Smooth muscle cell of bladder (primary cell): ENCODE measurements at places on chromosomes 1 and 21. TPM values are rescaled to one million over a fixed set of nuclear protein-coding genes. Genes with fewer than 3 reads are reported as not detected.

PTGER3 gene
- 3.8 and 10.9 TPM in 2 replicates for total RNA-seq

GPATCH2 gene
- 16.6 and 20.2 TPM in 2 replicates for total RNA-seq

RGSL1 gene
- not detected in 2 replicates for total RNA-seq

ZNF672 gene
- 12.1 and 16.6 TPM in 2 replicates for total RNA-seq

C1QTNF12 gene
- 0.83 and 1.3 TPM in 2 replicates for total RNA-seq

PRKAA2 gene
- total RNA-seq = 2.0 and 2.2 TPM in 2 replicates

GPR153 gene
- total RNA-seq = 3.0 and 4.9 TPM in 2 replicates

LY9 gene
- not detected in 2 replicates for total RNA-seq

LTN1 gene
- 21.5 and 22.3 TPM in 2 replicates for total RNA-seq

JAM2 gene
- 2.6 and 6.9 TPM in 2 replicates for total RNA-seq

RO60 gene
- 94.6 and 104 TPM in 2 replicates for total RNA-seq

HPDL gene
- total RNA-seq = 0.14 and 0.74 TPM in 2 replicates

URB2 gene
- 7.1 and 9.0 TPM in 2 replicates for total RNA-seq

BRDT gene
- not detected in 2 replicates for total RNA-seq

FHAD1 gene
- 0.83 and 1.1 TPM in 2 replicates for total RNA-seq

SPATA21 gene
- total RNA-seq = not detected in 2 replicates

PDE9A gene
- 3.5 and 6.0 TPM in 2 replicates for total RNA-seq

TPR gene
- total RNA-seq = 60.4 and 76.8 TPM in 2 replicates

IL19 gene
- 0.28 TPM in 1 of 2 replicates, not detected in the other for total RNA-seq

KCNH1 gene
- total RNA-seq = 0.14 and 0.18 TPM in 2 replicates

ANKRD65 gene
- 0.28 and 0.46 TPM in 2 replicates for total RNA-seq

DNAJC8 gene
- total RNA-seq = 53.5 and 60.5 TPM in 2 replicates

CHI3L1 gene
- total RNA-seq = 14.5 and 35.3 TPM in 2 replicates

MPZ gene
- 0.55 and 0.71 TPM in 2 replicates for total RNA-seq

LORICRIN gene
- not detected in 2 replicates for total RNA-seq
